Kidney epithelial cell (primary cell): ENCODE measurements at places on chromosomes 3 and 15. TPM values are rescaled to one million over a fixed set of nuclear protein-coding genes. Genes with fewer than 3 reads are reported as not detected.

- no peak for DNase-seq
Observed at GRCh38 chr15:69562116-69562515, 109.5 kb downstream of the RPLP1 start.

GRCh38 chr3:153246331-153246730, 84.3 kb downstream of the RAP2B start:
- DNase-seq, result no peak

- DNase-seq, result no peak
Observed at GRCh38 chr15:30859091-30859874, 44.4 kb upstream of the FAN1 start.

DNA sequence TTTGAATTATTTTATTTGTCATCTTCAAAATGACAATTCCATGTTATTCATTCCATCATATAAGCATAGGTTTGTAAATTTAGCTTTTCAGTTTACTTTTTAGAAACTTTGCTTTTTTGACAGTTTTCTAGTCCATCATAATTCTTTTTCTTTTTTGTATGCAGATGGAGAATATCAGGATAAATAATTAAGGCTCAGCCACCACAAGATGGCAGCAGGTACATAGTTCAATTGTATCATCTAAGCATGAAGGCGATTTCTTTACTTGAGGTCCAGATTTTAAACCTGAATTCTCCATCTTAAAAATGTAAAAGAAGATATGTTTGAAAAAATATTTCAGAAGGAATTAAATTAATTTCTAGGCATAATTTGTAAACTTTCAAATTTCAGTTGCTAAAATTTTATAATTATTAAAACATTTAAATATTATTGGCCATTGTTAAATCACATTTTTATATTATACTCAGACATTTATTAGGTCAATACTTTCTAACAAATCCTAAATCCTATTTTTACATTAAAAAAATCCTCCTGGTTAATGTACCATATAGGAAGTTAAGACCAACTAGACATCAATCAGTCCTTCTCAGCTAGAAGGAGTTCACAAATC, 15.1 kb downstream of the PLSCR5 start:
- no peak for DNase-seq

DNA sequence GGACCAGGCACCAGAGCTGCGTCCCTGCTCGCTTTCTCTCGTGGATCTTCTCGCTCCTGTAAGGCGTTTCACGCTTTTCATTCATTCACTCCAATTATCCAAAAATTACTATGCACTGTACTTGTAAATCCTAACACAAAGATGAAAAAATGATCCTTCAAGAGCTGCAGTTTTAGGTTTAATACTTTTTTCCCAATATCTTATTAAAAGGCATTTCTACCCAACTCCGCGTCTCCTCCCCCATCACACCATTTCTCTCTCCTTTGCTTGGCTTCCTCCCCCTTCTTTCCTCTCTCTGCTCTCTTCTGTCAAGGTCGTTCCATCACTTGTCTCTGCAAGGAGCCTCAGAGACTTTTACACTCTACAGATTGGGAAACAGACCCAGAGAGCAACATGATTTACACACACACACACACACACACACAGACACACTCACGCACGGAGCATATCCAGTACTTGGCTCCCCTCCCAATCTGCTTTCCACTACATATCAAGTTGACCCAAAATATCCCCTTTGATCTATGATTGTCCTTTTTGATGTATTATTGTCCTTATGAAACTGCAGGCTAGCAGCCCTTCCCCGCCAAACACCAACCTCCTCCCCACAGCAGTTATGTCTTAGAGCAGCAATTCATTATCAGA, 479 bp upstream of the CLDN1 start:
- DNase-seq, result no peak

DNA sequence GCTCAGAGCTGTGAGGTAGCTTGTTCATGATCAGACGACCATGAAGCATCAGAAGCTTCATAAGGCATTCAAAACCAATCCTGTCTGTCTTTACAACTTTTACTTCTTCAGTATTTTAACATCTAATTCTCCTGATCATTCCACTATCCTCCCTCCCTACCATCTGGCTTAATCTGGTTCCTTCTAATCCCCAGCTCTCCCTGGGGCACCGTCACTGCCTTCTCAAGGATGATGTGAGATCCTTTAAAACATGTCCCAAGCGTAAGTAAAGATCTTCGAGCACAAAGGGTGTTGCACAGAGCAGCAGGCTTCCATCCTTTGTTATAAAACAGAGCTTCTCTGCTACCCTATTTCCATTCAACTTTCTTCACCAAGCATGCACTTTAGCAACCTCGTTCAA, 362.7 kb upstream of the ARRDC4 start:
- DNase-seq, result no peak

DNA sequence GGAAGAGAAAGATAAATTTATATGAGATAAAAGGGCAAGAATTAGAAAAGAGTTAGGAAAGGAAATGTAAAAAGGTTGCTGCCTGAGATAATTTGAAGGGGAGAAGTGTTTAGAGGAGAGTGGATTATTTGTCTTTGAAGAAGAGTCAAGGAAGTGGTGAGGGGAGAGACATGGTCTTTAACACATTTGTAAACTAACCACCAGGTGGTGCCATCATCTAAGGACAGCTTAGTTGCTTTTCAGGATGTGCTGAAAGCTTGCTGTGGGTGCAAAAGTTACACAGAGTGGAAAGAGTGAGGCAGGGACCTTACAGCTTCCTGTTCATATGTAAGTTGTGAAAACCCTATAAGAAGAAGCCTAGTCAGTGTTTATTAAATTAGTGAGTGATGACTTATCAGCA, 114.1 kb upstream of the DNAJC19 start:
- no peak for DNase-seq

- DNase-seq, result no peak
Observed at GRCh38 chr15:59940928-59941327, 63.2 kb upstream of the FOXB1 start.

PRRT3 gene
- 2.1 and 2.3 TPM in 2 replicates for total RNA-seq

HRG gene
- total RNA-seq, result 0.13 and 0.14 TPM in 2 replicates

HCN4 gene
- 1.4 and 2.1 TPM in 2 replicates for total RNA-seq
